ENCODE measurements at places on chromosomes 1 and 21.

DNA sequence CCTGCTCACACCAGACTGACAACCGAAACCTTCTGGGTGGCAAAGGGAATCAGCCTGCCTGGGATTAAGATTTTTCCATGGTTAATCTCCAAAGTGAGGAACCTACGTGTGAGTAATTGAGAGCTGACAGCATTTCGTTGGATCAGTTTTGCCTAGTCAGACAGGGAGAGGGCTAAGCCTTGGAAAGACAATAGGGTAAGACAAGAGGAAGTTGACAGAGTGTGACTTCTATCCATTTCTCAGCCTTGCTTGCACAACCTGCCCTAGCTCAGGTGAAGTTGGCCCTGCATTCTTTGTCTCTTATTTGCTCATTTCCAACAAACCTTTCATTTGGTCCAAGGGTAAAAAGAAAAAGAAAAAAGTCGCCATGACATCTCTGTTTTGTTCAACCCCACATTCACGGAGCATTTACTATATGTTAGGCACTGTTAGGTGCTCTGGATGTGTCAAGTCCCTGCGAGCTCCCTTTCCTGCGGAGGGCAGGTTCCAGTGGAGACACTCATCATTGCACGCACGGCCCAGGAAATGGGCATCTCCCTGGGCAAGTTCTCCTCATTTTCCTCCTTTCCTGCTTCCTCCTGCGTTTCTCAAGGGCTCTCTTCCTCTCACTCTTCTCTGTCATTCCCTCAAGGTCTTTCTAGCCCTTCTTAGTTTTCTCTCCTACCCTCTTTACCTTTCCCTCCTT, 23.3 kb downstream of the KIRREL1 start:
- peak; percentile 42 for DNase-seq

DNA sequence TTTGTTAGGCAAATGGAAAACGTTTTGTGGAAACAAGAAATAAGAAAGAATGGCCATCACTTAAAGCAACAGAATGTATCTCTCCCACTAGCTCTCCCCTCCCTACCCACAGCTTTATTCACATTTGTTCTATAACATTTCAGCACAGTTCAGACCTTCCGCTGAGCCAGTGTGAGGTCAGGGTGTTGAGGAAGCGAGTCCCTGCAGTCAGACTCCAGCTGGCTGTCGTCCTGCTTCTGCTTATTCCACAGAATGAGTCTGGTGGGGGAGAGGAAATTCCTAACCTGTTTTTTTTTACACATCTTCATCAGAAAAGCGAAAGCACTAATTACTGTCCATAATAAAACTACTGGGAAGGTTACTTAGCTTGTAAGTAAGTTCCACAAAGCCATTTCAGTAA, 39.0 kb downstream of the MRPL39 start:
- no peak for DNase-seq

DNA sequence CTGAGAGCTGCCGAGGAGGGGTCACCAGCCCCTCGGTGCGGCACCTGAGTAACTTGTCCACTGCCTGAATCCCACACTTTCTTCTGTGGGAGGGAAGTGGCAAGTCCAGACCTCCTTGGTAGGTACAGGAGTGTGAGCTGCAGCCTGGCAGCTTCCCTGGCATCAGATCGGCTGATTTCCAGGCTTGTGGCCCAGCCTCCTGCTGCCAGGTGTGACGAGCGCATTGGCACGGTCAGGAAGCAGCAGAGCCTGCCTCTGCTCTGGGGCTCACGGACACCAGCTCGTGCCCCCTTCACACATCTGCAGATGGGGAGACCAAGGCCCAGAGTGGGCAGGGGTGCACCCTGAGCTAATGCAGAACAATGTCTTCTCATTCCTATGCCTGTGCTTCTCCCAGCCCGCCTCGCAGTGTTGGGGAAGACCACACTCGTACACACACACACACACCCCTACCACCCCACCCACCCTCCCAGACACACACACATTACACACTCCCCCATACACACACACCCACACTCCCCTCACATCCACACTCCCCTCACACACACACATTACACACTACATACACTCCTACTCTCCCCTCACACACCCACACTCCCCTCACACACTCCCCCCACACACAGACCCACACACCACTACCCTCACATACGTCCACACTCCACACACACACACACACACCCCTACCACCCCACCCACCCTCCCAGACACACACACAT, 33.1 kb upstream of the SELENON start:
- no peak for DNase-seq

- DNase-seq, result peak; percentile 80
These were observed 14.0 kb upstream of the FAAP20 start for GRCh38 chr1:2208309-2209239.

GRCh38 chr1:229869240-229869639, 197.8 kb upstream of the GALNT2 start:
- no peak for DNase-seq

DNA sequence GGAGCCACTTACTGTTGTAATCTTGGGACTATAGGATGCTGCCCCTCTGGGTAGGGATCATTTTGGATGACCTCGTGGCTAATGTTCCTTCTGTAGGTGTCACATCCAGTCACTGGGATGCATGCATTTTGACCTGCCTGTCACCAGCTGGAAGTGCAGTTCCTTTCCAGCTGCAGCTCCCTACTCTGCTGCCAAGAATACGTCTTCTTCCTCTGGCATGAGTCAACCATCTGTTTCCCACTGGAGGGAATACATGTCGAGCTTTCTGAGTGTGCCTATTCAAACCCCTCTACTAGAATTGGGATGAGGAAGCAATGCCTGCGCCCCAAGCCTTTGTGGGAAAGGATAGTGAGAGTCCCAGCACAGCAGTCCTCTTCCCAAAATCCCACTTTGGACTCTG, 415.5 kb upstream of the ADAMTS5 start:
- DNase-seq, result no peak

GRCh38 chr1:109794319-109795132, 30.8 kb upstream of the EPS8L3 start:
- no peak for DNase-seq

DNA sequence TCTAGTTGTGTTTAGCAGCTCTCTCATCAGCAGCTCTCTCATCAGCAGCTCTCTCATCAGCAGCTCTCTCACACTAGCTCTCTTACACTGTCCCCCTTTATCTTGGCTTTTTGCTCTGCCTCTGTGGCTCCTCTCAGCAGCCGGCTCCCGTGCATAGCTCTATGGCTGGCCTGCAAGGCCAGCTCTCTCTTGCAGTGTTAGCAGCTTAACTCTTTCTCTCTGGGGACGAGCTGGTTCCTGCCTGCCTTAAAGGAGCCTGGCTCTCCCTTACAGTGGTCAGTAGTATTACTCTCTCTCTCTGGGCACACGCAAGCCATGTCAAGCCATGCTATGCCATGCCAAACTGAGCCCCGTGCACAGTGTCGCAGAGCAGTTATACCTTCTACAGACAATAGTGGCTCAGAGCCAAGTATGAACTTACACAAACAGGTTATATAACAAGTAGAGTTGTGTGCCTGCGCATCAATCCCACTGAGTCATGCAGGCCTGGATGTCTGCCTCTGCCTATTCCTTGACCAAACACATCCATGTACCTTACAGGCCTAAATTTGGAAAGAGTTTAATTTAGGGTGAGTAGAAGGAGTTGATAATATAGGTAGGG, 295.9 kb downstream of the TPR start:
- DNase-seq, result no peak

GRCh38 chr1:163202833-163203451, at the start of gene RGS5:
Gene RGS5 (minus strand): TSS chr1:163202916. CDS start chr1:163202835, 81 bp downstream.
- DNase-seq, result no peak

- peak; percentile 18 for DNase-seq
These were observed 44.2 kb downstream of the KLHL20 start for GRCh38 chr1:173758980-173759379.

- DNase-seq, result no peak
These were observed 1.1 kb upstream of the ABCD3 start for GRCh38 chr1:94416901-94417727.

- no peak for DNase-seq
These were observed 386.4 kb downstream of the HHAT start for GRCh38 chr1:210715072-210715471.

DNA sequence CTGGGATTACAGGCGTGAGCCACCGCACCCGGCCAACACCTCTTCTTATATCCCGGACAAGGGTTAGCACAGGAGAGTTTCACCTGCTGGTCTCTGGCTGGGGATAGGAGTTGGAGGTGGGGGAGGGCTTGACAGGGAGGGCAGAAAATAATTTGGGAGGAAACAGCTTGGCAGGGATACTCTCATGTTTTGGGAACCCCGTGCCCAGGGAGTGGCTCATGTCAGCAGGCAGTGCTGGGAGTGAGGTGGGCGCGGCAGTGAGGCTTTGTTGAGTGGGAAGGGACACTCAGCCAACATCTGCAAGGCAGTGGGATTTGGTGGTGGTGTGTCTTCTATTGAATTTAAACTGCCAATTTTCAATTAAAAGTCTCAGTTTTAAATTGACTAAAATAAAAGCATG, 1.1 kb upstream of the THEM5 start:
- no peak for DNase-seq

- DNase-seq, result no peak
These were observed 9.6 kb upstream of the SPEN start for GRCh38 chr1:15837931-15838330.

DNA sequence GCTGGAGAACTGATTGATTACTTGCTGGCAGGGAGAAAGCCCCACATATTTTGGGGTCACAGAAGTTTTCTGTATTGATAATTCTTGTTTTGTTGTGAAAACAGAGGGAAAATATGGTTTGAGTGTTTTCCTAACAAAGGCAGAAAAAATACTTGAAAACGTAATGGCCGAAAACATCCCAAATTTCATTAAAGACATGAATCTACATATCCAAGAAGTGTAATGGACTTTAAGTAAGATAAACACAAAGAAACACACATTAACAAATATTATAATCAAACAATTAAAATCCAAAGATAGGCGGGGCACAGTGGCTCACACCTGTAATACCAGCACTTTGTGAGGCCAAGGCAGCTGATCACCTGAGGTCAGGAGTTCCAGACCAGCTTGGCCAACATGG, 39.6 kb downstream of the SHCBP1L start:
- DNase-seq, result no peak

GRCh38 chr1:171983584-171983983, 142.3 kb downstream of the DNM3 start:
- no peak for DNase-seq

DNA sequence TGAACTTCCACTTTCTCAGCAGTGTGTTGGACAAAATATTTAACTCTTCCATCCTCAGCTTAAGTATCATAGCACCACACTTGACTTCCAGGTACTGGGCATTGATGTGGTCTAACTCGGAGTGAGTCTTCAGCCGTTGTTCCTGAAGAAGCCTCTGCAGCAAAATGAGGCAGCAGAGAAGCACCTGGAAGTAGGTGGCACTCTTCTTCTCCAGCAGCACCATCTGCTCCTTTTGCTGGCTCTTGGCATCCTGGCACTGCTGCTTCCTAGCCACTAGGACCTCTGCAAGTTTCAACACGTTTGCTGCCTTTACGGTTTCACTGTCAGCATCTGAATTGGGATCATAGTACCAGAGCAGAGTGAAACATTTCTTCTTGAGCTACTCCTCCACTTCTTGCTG, 162.5 kb upstream of the GORAB start:
- DNase-seq, result no peak

DNA sequence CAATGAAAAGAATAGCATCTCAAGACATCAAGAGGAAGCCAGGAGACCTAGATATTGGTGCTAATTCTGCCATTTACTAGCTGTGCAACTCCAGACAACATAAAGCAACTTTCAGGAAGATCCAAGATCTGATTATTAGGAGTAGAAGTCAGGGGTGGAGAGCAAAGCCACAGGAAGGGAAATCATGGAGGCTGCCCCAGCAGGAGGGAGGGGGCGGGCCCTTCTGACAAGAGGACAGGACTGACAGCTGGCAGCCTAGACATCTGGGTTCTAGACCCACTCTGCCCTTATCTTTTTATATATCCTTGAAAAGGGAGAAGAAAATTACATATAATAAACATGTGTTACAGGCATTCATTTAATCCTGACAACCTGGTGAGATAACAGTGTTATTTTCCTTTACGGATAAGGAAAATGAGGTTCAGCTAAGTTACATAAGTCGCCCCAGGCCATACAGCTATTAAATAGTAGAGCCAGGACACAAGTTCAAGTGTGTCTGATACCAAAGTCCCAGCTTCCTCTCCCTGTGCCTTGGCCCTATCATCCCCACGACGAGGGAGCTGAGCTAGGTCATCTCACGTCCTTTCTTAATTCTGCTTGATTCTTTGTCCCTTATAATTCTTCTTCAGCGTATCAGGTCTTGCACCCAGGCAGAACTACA, 46.6 kb downstream of the ARHGEF11 start:
- no peak for DNase-seq

DNA sequence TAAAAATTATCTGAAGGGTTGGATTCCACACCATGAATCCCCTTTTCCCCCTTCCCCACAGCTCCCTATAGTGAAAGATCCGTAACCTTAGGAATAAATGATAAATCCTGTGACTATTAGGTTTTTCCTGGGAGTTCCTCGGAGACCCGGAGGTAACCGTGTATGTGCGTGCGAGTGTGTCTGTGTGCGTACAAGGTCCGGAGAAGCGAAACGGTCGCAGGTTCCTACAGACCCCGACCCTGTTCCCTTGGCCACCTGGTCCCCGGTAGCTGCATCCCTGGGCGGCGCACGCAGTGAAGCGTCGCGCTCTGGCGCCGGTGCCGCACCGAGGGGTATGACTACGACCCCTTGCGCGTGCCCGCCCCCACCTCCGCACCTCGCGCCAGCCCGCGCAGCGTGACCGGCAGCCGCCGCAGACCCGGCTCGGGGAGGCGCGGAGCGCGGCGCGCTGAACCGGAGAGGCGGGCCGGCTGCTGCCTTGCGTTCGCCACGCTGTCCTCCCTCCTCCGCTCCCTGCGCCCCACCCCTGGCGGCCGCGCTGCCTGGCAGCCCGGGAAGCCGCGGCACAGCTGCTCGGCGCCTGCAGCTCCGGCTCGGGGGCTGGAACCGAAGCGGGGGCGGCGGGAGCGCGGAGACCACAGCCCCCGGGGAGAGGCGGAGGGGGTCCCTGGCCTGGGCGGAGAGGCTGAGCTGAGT, at the start of gene AK5:
Gene AK5 (plus strand): TSS at position 529 of the 696 bp plus-strand sequence. CDS start 295 bp downstream, outside the sequence.
- peak; percentile 49 for DNase-seq

GRCh38 chr1:206674745-206675175, 9.9 kb upstream of the MAPKAPK2 start:
- DNase-seq, result peak; percentile 95

DNA sequence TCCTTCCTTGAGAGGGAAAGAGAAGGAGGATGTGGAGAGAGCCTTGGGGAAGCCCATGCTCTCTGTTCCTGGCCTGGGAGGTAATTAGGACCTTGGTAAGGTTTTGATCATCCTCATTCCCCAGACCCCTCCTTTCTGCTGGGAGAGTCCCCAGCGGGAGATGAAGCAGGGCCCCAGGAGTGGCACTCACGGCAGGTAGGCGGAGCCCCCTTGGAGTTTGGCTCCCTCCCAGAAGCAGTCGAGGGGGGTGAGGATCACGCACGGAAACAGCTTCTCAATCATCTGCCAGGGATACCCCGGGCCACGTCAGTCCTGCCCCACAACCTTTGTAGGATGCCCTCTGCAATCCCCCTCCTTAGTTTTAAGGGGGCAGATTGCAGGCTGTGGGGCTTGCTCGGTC, 11.5 kb downstream of the PTCH2 start:
- no peak for DNase-seq

- DNase-seq, result no peak
These were observed 1.8 kb upstream of the ELAPOR1 start for GRCh38 chr1:109112056-109112651.

- no peak for DNase-seq
These were observed 48.1 kb downstream of the LHX4 start for GRCh38 chr1:180278194-180278515.

All from RWPE1 (cell line).